ENCODE measurements at places on chromosomes 12 and 14. TPM values are rescaled to one million over a fixed set of nuclear protein-coding genes. Genes with fewer than 3 reads are reported as not detected.

DNA sequence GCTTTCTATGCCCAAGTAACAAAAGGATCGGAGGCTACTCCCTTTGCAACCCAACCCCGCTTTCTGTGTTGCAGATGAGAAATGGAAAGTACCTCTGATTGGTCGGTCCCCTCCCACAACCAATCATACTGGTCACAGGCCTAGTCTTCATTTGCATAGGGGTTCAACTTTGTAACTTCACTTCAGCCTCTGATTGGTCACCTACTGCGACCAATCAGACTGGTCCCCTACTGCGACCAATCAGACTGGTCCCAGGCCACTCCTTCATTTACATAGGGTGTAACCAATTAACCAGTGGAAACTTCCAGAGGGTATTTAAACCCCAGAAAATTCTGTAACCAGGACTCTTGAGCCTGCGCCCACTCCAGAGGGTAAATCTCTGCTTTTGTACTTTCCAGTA is 906.4 kb upstream of the TMEM132C start:
- DNase-seq, result no peak
- H3K4me3 ChIP-seq, result no peak overlapping the region
- H3K27me3 ChIP-seq, result no peaks in the 10 kb centered on the region
- H3K36me3 ChIP-seq, result no peaks in the 10 kb centered on the region
- no peak overlapping the region for H3K27ac ChIP-seq

- H3K27ac ChIP-seq, result no peak overlapping the region
- H3K36me3 ChIP-seq, result peaks cover 30% of the 10 kb centered on the region
- no peaks in the 10 kb centered on the region for H3K27me3 ChIP-seq
- H3K4me3 ChIP-seq, result no peak overlapping the region
Observed at GRCh38 chr14:58488550-58488949, 61.0 kb downstream of the KIAA0586 start.

DNA sequence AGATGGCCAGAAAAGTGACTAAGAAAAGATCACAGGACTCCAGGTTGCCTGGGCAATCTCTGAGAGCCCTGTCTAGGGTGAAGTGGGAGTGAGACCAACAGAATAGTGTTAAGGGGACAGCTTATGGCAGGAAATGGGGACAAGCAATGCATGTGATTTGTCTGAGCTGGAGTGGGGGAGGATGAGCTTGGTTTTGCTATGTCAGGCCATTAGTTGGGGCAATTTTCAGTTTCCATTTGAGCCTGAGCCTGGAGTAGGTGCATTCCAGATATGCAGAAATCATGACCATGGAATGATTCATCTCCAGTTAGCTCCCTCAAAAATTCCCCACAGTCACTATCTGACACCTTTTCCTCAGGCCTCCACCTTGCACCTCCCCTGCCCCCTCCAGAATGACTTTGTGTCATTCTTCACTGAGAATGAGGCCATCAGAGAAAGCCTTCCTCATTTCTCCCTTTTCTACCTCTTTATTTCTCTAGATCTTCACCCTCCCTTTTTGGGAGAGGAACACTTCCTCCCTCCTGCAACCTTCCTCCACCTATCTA is 150.9 kb upstream of the PLEKHG7 start:
- no peak overlapping the region for H3K4me3 ChIP-seq
- no peaks in the 10 kb centered on the region for H3K4me1 ChIP-seq
- no peaks in the 10 kb centered on the region for H3K27me3 ChIP-seq
- no peak overlapping the region for H3K27ac ChIP-seq

- peak overlapping the region; percentile 57 for H3K4me3 ChIP-seq
- peaks cover 54% of the 10 kb centered on the region for H3K4me1 ChIP-seq
- DNase-seq, result peak; percentile 77
- H3K27me3 ChIP-seq, result no peaks in the 10 kb centered on the region
- peaks cover 53% of the 10 kb centered on the region for H3K36me3 ChIP-seq
Observed at GRCh38 chr12:54502485-54502884, 4.9 kb downstream of the NCKAP1L start.

GRCh38 chr12:50397117-50397650 is 775 bp upstream of the FAM186A start:
- H3K27me3 ChIP-seq, result no peaks in the 10 kb centered on the region
- no peaks in the 10 kb centered on the region for H3K36me3 ChIP-seq
- H3K4me3 ChIP-seq, result no peak overlapping the region
- no peak overlapping the region for H3K27ac ChIP-seq
- no peaks in the 10 kb centered on the region for H3K4me1 ChIP-seq
- no peak for DNase-seq

- H3K27me3 ChIP-seq, result no peaks in the 10 kb centered on the region
- DNase-seq, result no peak
- H3K36me3 ChIP-seq, result no peaks in the 10 kb centered on the region
- no peak overlapping the region for H3K27ac ChIP-seq
Observed at GRCh38 chr12:3279832-3280231, 202.7 kb downstream of the TSPAN9 start.

- no peaks in the 10 kb centered on the region for H3K36me3 ChIP-seq
- H3K4me1 ChIP-seq, result peaks cover 9% of the 10 kb centered on the region
- no peak overlapping the region for H3K4me3 ChIP-seq
Observed at GRCh38 chr14:71117839-71118743, 210.8 kb downstream of the PCNX1 start.

DNA sequence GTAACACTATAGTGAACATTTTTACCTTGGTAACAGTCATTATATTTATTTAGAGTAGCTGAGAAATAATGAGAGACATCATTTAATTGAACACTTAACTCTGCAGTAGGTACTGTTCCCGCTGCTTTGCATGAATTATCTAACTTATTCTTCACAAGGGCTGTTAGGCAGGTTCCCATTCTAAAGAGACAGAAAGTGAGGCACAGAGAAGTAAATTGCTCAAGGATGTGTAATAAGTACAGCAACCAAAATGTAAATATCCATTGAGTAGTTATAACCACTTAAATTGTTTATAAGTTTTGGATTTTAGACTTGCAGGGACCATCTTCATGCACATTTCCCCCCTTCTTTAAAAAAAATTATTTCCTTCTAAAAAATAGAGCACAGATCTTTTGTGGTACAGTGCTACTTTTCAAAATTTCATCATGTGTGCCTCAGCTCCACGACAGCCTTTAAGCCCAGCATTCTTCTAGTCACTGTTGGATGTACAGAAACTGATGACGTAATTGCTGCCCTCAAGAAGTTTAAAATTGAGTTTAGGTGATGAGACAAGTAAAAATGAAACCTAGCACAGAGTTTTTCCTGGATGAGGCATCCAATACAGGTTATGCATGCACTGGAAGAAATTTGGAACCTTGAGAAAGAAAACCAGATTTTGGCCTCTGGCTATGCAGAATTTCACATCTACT is 6.0 kb upstream of the MANSC4 start:
- H3K4me1 ChIP-seq, result peaks cover 22% of the 10 kb centered on the region
- no peak overlapping the region for H3K4me3 ChIP-seq
- peak; percentile 90 for DNase-seq
- no peaks in the 10 kb centered on the region for H3K27me3 ChIP-seq
- H3K36me3 ChIP-seq, result peaks cover 3% of the 10 kb centered on the region

GRCh38 chr14:36498938-36499337 is 21.1 kb downstream of the NKX2-1 start:
- no peak overlapping the region for H3K27ac ChIP-seq
- H3K36me3 ChIP-seq, result no peaks in the 10 kb centered on the region
- no peak for DNase-seq
- no peaks in the 10 kb centered on the region for H3K4me1 ChIP-seq
- H3K27me3 ChIP-seq, result peaks cover 100% of the 10 kb centered on the region

GRCh38 chr14:102784892-102785594 is 7.8 kb downstream of the TRAF3 start:
- no peaks in the 10 kb centered on the region for H3K27me3 ChIP-seq
- peaks cover 3% of the 10 kb centered on the region for H3K36me3 ChIP-seq
- H3K4me3 ChIP-seq, result no peak overlapping the region
- peaks cover 10% of the 10 kb centered on the region for H3K4me1 ChIP-seq
- DNase-seq, result no peak
- H3K27ac ChIP-seq, result peak overlapping the region; percentile 14

- no peak overlapping the region for H3K4me3 ChIP-seq
- H3K27ac ChIP-seq, result no peak overlapping the region
- DNase-seq, result no peak
- peaks cover 4% of the 10 kb centered on the region for H3K4me1 ChIP-seq
- H3K36me3 ChIP-seq, result no peaks in the 10 kb centered on the region
Observed at GRCh38 chr12:93578221-93578620, 5.7 kb downstream of the SOCS2 start.

GRCh38 chr14:105418269-105419194 is 1.1 kb upstream of the MTA1 start:
- peaks cover 6% of the 10 kb centered on the region for H3K36me3 ChIP-seq
- DNase-seq, result no peak
- H3K4me1 ChIP-seq, result peaks cover 28% of the 10 kb centered on the region
- peak overlapping the region; percentile 97 for H3K4me3 ChIP-seq
- H3K27me3 ChIP-seq, result no peaks in the 10 kb centered on the region

DNA sequence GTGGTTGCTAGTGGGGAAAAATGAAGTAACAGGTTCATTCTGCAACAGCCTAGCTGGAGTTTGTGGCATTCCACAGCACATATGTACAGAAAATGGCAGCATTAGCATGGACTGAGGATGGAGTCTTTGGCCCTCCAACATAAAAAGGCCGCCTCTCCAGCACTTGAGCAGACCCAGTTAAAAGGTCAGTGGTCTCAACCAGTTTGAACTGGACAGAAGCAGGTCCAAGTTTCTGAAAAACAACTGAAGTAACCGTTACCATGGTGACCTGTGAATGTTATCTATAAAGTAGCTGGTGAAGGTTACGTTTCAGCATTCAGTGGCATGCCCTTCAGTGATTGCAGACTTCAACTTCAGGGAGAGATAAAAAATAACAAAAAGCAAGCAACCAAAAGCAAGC is 34.1 kb upstream of the OR10AD1 start:
- no peaks in the 10 kb centered on the region for H3K36me3 ChIP-seq
- no peaks in the 10 kb centered on the region for H3K4me1 ChIP-seq
- DNase-seq, result no peak
- no peak overlapping the region for H3K27ac ChIP-seq
- H3K4me3 ChIP-seq, result no peak overlapping the region
- H3K27me3 ChIP-seq, result no peaks in the 10 kb centered on the region

RNASE1 gene
- total RNA-seq, result not detected

KRT82 gene
- total RNA-seq, result not detected

SINHCAF gene
- 137 TPM for total RNA-seq

KRT78 gene
- not detected for total RNA-seq

OTOGL gene
- total RNA-seq, result 0.73 TPM

Data from A673 (cell line).